ENCODE measurements at places on chromosomes 16 and 17. TPM values are rescaled to one million over a fixed set of nuclear protein-coding genes. Genes with fewer than 3 reads are reported as not detected.

MAP3K14 gene
- 16.1 TPM for total RNA-seq

- H3K36me3 ChIP-seq = peaks cover 23% of the 10 kb centered on the region
- DNase-seq = no peak
- H3K27ac ChIP-seq = no peak overlapping the region
- no peaks in the 10 kb centered on the region for H3K27me3 ChIP-seq
These were observed 3.2 kb downstream of the TMEM208 start for GRCh38 chr16:67229906-67230808.

KRTAP4-1 gene
- not detected for total RNA-seq

DNA sequence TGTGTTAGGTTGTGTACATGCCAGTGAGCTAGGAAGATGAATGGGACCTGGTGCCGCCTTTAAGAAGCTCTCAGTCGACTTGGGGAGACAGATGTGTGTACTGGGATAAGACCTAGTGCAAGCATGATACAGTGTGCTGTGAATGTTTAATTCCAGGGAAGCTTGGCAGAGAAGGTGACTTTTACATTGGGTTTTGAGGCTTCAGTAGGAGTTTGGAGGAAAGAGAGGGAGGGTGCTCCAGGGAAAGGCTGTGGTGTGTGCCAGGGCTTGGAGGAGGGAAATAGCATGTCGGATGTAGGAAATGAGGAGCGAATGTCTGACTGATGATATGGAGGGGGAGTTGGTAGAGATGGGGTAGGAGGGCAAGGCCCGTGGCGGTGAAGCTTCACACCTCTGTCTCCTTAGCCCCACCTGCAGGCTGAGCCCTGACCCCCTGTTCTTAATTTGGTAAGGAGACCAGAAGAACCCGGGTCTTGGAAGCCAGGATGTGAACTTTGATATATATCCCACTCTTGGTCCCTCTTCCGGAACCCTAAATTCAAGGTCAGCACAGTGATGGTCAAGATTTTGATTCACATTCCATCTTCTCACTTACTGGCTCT lies 76.6 kb downstream of the PLCG2 start:
- H3K36me3 ChIP-seq = no peaks in the 10 kb centered on the region
- H3K4me3 ChIP-seq = no peak overlapping the region
- no peaks in the 10 kb centered on the region for H3K27me3 ChIP-seq
- H3K27ac ChIP-seq = no peak overlapping the region
- no peak for DNase-seq
- no peaks in the 10 kb centered on the region for H3K4me1 ChIP-seq

DNA sequence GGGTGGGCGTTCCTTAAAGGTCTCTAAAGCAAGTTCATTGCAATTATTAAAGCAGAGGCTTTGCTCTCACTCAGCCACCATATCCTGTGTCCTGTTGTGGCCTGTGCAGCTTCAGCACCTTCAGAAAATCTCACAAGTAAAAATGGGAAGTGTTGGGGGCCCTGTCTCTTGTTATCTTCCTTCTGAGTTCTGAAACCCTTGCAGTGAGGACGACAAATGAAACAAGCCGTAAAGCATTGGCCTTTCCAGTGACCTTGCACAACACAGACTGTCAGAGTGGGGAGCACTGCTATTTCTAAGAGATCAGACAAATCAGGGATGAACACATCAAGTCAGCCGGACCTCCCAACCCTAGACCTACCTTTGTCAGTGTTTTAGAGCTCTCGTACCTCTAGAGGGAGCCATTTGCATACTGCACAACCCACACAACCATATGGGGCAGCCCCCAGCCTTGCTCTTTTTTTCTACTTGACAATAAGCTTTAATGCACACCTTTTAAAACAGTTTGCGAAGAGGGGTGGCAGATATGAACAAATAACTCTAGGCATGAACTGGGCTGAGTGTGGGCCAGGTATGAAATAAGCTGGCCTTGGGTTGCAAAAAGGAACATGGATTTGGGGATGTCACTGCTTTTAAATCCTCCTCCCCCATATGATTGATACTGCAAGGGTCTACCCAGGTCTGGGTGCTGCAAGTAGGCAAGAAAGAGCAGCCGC lies 89.8 kb downstream of the KATNIP start:
- no peaks in the 10 kb centered on the region for H3K36me3 ChIP-seq
- no peaks in the 10 kb centered on the region for H3K4me1 ChIP-seq
- DNase-seq = peak; percentile 33
- no peak overlapping the region for H3K4me3 ChIP-seq
- H3K27ac ChIP-seq = no peak overlapping the region

DNA sequence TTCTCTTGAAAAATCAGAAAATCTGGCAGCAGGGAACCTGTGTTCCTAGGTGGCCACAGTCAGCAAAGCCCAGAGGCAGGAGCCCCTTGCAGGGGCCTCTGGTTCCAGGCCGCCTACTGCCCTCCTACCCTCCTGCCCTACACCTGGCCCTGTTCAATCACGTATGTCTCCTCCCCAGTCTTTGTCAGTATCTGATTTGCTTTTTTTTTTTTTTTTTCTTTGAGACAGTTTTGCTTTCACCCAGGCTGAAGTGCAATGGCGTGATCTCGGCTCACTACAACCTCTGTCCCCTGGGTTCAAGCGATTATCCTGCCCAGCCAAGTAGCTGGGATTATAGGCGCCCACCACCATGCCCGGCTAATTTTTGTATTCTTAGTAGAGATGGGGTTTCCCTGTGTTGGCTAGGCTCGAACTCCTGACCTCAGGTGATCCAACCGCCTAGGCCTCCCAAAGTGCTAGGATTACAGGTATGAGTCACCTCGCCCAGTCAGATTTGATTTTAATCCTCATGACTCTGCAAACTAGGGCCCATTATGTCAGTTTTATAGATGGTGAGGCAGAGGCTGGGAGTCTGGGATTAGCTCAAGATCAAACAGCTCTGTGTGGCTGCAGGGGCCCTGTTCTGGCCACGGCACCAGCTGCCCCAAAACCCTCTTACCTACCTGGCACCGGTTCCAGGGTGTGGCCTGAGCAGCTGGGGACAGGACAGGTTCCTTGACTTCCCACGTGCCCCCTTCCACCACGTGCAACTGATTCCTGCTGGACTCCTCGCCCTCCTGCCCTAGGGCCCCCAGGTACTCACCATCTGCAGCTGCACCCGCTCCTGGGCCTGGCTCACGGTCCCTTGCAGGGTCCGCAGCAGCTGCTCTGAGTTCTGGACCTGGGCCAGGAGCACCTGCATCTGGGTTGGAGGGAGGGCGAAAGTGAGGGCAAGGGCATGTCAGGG lies 14.7 kb downstream of the RABEP2 start:
- H3K4me1 ChIP-seq = no peaks in the 10 kb centered on the region
- peaks cover 3% of the 10 kb centered on the region for H3K36me3 ChIP-seq
- DNase-seq = no peak
- H3K27me3 ChIP-seq = no peaks in the 10 kb centered on the region
- no peak overlapping the region for H3K4me3 ChIP-seq

BCL6B gene
- total RNA-seq = 4.0 TPM

DNA sequence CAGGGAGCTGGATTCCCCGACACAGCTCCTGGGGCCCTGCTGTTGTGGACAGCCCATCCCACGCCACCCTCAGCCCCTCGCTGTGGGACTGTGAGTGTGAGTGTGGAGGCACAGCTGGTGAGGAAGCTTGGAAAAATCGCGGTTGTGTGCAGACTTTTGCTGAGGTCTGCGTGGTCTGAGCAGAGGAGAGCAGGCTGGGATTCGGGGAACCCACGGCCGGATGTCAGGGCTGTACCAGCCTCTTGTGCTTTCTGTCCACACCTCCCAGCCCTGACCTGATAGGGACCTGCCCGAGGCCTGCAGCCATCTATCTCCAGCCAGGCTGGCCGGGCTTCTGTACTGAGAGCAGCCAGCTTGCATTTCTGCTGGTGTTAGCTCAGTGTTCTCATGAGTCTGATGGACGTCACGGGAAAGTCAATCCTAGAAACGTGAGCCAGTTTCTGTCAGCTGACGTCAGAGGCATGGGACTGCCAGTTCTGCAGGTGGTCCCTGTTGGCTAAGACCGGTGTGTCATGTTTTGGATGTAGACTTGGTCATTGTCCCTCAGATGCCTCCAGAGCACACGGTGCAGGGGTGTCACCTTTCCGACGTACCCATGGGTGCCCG lies 72.8 kb upstream of the ZNF750 start:
- no peaks in the 10 kb centered on the region for H3K36me3 ChIP-seq
- DNase-seq = no peak
- no peak overlapping the region for H3K4me3 ChIP-seq

GRCh38 chr17:64051153-64051552 lies 30.7 kb upstream of the ICAM2 start:
- H3K27ac ChIP-seq = no peak overlapping the region
- no peaks in the 10 kb centered on the region for H3K4me1 ChIP-seq
- DNase-seq = no peak
- peaks cover 13% of the 10 kb centered on the region for H3K36me3 ChIP-seq

Measured in prostate gland (tissue), 2 donors.